ENCODE measurements at places on chromosomes 5 and 9. TPM values are rescaled to one million over a fixed set of nuclear protein-coding genes. Genes with fewer than 3 reads are reported as not detected.

The DND1 gene
- total RNA-seq = 0.14 TPM

The CTXN3 gene
- total RNA-seq = not detected

The PPP6C gene
- total RNA-seq = 9.4 TPM

The MAT2B gene
- 60.6 TPM for total RNA-seq

The UNC13B gene
- total RNA-seq = 14.9 TPM
